Tibial artery (tissue), 4 donors: ENCODE measurements at places on chromosomes 3 and 15.
A peak's percentile ranks its signal among the peaks of the same experiment; 100 is the strongest.

GRCh38 chr3:185401319-185401955 is 38.5 kb downstream of the MAP3K13 start:
- DNase-seq, result no peak

DNA sequence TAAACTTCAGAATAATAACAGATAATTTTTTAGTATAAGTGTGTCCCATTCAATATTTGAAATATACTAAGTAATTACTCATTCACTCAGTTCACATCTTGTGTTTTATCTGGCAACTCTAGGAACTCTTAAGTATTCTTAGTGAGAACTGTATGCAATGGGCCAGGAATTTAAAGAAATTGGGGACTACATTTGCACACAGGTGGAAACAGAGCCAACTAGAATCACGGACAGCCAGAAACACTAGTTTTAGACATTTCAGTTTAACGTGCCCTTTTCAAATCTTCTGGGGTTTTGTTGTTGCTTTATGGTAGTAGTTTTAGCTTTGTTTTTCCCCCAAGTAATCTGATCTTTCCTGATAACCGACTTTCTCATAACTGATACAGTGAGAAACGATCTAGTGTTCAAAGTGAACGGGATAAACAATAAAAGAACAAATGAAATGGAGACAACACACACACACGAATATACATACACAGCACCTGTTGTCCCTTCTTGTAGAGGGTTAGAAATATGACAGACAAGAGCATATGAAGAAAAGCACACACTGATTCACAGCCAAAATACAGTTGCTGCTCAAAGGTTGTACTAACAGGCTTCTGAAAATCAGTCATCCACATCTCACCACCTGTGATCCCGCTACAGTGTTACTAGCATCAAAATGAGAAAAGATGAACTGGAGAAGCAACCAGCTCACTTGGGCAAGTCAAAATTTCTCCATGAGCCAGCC is 167.0 kb downstream of the FMN1 start:
- DNase-seq, result no peak

- DNase-seq, result no peak
These were observed 74.1 kb upstream of the POMGNT2 start for GRCh38 chr3:43180027-43180426.

GRCh38 chr15:90884719-90885431 is 571 bp downstream of the FES start:
- peak; percentile 68 for DNase-seq

GRCh38 chr3:5035692-5036391 is 56.6 kb downstream of the BHLHE40 start:
- no peak for DNase-seq
